Stimulated activated CD4-positive, alpha-beta T cell treated with anti-CD3 and anti-CD28 coated beads, TNF-alpha, amount 100 ng/mL, for 24 hours (primary cell): ENCODE measurements at places on chromosomes 13 and 19.

- DNase-seq, result no peak
These were observed 172.3 kb upstream of the HTR2A start for GRCh38 chr13:47069133-47069532.

DNA sequence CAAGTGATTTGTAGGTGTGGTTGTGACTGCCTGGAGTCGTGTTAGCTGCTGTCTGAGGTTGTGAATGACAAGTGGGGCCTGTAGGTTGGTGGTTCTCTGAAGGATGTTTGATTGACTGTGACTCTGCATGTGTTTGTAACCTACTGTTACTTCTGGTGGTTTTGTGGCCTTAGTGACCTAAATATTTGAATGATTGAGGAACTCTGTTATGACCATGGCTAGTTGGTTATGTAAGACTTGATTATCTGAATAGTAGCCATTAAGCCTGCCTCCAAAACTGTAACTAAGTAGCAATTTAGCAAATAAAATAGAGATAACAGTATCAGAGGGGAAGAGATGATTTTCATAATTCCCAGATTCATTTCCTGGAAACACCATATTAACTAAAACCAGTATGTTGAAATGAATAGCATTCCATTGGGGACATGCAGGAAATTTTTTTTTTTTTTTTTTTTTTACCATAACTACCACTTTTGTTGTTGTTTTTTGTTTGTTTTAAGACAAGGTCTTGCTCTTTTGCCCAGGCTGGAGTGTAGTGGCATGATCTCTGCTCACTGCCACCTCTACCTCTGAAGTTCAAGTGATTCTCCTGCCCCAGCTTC lies 865 bp downstream of the ZNF382 start:
- DNase-seq, result no peak

- DNase-seq, result no peak
These were observed 470.7 kb upstream of the SLITRK1 start for GRCh38 chr13:84352946-84353345.

GRCh38 chr19:55453511-55454260 lies 7.8 kb downstream of the ISOC2 start:
- no peak for DNase-seq

DNA sequence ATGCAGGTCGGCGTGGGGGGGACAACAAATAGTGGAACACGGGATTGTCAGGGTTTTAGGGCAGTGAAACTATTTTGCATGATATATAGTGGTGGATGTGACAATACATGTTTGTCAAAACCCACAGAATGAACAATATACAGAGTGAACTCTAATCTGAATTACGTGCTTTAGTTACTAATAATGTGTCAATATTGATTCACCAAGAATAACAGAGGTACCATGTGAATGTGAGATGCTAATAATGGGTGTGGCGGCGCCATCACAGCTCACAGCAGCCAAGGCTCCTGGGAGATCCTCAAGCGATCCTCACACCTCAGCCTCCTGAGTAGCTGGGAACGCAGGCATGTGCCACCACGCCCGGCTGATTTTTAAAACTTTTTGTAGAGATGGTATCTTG lies 12.9 kb downstream of the ELAVL1 start:
- no peak for DNase-seq

DNA sequence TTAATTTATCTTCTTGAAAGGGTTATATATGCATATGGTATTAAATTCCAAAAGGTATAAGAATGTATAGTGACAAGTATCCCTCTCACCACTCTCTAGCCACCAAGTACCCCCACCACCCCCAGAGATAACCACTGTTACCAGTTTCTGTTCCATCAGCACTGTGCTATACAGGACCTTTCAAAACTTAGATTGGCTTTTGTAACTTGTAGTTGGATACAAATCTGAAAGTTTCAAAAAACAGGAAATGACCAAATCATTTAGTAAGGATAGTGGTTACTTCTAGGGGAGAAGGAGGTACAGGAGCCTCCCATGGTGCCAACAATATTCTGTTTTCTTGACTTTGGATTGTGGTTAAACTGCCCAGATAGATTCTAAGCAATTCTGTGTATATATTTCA lies 56.7 kb downstream of the AKAP11 start:
- DNase-seq, result no peak

- no peak for DNase-seq
These were observed 2.7 kb upstream of the RPS16 start for GRCh38 chr19:39438270-39438934.

DNA sequence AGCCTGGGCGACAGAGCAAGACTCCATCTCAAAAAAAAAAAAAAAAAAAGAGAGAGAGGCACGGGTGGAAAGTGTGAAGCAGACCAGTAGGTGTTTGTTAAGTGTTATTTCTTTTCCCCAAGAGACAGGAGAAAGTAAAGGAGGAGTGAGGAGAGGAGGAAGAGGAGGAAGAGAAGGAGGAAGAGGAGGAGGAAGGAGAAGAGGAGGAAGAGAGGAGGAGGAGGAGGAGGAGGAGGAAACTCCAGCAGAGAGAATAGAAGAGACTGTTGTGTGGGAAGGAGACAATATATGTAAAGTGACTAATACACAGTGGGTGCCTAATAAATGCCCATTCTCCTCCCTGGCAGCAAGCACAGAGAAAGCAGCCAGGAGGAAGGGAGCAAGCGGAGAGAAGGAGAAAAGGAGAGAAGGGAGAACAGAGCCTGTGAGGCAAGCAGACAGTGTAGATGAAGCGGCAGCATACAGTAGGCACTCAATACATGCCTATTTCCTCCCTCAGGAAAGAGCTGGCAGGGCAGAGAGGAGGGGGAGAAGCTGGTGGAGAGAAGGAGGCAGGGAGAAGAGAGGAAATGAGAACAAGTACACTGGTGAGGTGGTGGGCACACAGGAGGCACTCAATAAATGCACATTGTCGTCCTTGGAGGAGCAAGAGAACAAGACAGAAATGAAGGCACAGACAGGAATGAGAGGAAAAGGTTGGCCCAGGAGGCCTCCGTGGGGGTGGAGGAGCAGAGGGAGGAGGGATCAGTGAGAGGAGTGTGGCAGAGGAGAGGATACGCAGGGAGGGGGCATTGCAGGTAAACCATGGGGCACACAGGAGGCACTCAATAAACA lies 16.6 kb downstream of the JOSD2 start:
- no peak for DNase-seq

DNA sequence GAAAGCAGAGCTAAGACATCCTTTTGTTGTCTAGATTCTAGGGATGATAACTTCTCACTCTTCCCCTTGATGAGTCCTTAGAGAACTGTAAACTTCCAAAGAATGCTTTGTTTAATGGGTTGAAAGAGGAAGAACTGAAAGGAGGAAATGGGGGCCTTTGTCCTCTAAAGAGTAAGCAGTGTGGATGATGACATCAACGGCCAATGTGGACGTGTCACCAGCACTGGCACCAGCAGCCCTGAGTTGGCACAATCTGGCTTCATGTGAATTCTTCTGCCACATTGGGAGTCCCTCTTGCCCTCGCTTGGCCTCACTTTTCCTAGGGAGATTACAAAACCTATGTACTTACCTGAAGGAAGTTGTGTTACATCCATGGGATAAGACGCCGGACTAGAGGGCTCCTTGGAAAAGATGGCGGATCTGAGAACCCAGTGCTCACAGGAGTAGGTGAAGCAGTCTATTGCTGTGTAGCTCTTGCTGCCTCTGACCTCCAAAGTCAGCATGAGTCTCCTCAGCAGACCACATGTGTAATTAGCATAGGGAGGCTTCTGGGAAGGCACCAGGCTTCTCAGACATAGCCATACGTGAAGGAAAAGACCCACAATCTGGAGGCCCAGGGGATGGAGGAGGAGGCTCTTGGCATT lies 62.8 kb downstream of the RGCC start:
- no peak for DNase-seq

- no peak for DNase-seq
These were observed 21.9 kb upstream of the ZNF432 start for GRCh38 chr19:52070496-52070895.

GRCh38 chr13:106859533-106859904 lies 291.6 kb upstream of the ARGLU1 start:
- DNase-seq, result no peak

DNA sequence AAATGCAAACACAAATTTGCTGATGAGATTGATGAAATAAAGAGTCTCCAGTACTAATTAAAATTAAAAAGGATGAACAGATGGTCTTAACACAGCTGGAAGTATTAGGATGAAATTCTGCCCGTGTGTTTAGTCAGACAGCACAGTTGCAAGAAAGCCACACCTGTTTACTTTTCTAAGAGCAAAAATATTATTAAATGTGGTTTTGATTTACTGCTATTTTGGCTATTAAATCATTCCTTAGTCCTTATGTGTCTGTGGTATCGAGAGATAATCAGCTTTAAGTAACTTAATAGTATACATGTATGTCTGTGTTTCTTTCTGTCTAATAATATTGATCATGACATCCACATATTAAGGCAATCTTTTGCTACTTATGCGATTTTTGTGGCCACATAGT lies 494.9 kb downstream of the GPC6 start:
- no peak for DNase-seq

DNA sequence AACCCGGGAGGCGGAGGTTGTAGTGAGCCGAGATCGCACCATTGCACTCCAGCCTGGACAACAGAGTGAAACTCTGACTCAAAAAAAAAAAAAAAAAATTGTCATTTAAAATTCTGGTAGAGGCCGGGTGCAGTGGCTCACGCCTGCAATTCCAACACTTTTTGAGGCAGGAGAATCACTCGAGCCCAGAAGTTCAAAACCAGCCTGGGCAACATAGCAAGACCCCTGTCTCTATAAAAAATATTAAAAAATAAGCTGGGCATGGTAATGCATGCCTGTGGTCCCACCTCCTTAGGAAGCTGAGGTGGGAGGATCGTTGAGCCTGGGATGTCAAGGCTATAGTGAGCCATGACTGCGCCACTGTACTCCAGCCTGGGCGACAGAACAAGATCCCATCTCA lies 6.2 kb downstream of the NUCB1 start:
- DNase-seq, result no peak

- no peak for DNase-seq
These were observed 10.5 kb upstream of the SLC35E1 start for GRCh38 chr19:16582486-16583261.

DNA sequence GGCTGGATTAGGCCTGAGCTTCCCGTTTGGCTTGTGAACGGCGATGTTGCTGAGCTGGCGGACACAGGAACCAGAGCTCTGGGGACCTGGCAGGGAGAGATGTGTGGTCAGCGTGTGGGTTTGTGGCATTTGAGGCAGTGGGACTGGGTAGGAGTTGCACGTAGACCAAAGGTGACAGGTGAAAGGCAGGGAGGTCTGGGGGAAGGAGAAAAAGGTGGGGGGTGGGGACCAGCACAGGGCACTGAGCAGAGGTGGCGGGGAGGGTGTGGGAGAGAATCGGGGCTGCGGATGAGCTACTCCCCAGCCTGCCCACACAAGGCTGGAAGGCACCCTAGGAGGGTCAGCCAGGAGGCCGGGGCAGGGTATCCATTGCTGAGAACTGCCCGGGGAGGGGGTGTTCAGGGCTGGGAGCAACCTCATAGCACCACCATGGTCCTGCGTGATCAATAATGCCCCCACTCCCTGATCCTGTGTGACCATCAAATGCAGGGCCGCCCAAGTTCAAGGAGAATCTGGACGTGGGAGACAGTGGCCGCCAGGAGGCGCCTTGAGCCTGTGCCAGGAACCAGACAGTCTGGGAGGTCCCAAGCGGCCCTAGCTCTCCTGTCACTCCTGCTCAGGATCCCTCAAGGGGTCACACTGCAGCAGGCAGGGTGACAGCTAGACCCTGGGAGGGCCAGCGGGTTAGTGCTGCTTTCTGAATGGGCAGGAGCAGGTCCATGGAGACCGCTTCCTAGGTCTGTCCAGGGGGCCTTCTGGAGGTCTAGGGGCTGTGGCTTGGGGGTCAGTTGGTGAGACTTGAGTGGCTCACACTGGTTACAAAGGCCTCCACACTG lies 12.8 kb upstream of the SELENOW start:
- DNase-seq, result no peak

DNA sequence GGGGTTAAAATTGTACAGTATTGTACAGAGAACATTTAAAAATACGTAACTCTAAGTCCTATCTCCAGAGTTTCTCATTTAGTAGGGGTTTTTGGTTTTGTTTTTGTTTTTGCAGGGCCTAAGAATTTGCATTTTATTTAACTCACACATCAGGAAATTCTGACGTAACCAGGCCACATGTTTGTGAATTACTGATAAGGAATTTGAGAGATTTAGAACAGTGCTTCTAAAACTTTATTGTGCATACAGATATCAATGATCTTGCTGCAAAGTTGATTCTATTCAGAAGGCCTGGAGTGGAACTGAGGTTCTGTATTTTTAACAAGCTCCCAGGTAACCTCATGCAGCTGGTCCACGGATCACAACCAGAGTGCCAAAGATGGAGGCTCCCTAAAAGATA lies 49.3 kb downstream of the LIG4 start:
- DNase-seq, result no peak

- no peak for DNase-seq
These were observed 17.1 kb downstream of the NUMBL start for GRCh38 chr19:40673397-40673796.

DNA sequence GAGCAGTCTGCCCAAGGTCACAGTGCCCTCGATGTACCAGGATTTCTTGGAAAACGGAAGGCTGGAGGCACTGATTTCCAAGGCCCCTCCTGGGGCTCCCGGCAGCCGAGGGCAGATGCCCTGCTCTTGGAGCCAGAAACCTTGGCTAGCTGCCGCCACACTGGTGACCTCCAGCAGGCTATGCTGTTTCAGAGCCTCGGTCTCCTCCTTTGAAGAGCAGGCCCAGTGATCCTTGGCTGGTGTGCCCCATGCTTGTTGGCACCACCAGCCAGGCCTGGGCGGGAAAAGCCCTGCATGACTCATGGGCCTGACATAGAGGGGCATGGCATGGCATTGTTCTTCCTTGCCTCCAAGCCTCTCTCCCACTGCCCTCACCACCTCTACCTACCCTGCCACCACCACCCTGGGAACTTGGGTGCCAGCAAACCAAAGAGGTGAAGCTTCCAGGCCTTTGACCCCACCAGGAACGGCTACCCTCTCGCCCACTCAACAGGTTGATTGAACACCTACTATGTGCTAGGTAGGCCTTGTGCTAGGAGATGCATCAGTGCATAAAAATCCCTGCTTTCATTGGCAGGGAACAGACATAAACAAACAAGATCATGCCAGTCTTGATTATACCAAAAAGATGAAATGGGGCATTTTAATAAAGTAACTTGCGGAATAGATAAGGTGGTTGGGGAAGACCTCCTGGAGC lies 1.6 kb upstream of the CLEC11A start:
- DNase-seq, result no peak

DNA sequence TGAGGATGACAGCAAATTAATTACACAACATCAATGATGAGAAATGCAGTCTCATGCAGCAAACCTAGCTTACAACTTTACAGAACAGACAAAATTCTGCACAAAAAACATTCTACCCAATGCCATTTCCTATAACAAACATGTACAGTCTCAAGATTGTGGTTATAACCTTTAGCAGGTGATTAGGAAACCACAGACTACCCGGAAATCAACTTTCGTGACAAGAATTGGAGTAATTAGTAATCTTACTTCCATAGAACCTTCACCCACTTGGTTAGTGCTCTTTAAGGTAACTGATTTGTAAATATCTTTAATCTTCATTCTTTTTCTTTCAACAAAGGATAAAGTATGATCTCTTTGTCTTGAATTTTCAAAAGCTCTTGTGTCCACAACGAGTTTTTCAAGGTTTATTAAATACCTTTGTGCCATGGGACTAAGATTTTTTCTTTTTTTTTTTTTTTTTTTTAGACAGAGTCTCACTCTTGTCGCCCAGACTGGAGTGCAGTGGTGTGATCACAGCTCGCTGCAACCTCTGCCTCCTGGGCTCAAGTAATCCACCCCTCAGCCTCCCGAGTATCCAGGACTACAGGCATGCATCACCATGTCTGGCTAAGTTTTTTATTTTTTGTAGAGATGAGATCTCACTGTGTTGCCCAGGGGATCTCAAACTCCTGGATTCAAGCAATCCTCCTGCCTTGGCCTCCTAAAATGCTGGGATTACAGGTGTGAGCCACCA lies 78.8 kb downstream of the MAP4K1 start:
- peak; percentile 22 for DNase-seq

GRCh38 chr13:108835083-108835482 lies 205.7 kb downstream of the MYO16 start:
- no peak for DNase-seq
